ENCODE measurements at places on chromosomes 5 and 9. TPM values are rescaled to one million over a fixed set of nuclear protein-coding genes. Genes with fewer than 3 reads are reported as not detected.

DNA sequence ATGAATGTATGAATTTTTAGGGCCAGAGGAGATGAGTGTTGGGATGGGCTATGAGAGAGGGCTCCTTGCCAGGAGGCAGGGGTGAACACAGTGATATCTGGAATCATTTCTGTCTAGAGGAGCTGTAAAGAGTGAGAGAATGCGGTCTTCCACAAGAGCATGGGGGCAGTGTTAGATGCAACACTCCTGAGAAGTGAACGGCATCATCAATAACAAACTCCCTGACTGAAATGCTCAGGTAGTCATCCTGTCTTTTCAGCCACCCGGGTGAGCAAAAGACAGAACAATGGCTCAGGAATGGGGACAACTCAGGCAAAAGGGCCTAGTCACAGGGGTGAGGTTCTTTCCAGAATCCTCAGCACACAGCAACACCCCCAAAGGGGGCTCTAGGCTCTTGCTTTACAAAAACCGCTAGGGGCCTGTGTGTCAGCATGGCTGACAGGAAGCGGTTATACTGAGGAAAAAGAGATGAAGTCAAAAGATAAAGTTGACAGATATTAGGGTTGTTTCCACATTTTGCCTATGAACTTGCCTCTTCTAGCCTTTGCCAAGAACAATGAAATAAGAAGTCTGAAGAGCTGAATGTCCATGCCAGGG, 104.6 kb upstream of the LRRTM2 start:
- DNase-seq: no peak

DNA sequence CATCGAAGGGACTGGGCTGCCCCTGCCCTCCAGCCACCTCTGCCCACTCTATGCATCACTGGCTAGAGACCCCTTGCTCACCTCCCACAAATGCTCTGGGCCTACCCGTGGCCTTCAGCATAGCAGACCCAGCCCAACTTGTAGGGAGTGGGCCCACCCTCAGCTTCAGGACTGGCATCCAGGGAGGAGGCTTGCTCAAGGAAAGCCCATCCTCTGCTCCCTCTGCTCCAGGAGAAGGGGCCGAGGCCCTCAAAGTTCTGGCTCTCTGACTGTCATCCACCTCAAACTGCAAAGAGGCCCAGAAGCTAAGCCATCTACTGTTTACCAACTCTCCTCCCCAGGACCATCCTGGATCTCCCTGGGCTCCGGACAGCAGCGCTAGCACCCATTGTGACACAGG, 84.5 kb downstream of the C5orf15 start:
- no peak for DNase-seq

DNA sequence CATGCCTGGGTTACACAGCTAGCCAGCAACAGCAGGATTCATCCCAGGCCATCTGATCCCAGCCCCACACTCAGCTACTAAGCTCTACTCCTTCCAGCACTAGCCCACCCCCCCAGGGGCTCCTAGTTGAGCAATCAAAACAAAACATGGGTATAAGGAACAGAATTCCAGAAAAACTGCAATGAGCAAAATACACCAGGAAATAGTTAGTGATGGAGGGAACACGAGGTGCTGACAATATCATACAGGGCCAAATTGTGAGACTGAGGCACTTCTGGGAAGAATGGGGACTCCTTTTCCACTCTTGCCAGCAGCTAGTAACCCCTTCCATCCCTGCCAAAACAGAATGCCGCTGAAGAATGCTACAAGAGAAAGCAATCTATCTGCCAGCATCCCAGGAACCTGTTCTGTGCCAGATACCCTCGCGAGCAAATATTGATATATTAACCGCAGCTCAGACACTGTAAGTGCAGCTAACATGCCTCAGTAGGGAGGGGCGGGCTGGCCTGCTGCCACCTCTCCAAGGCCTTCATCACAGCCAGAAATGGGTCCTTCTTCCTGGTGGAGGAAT, 161.4 kb downstream of the SLIT3 start:
- DNase-seq: peak; percentile 73

Gene PCDHB9
- 0.89 TPM for total RNA-seq

Gene GPR151
- not detected for total RNA-seq

All from skin of body (tissue), 3 donors.